ENCODE measurements at places on chromosomes 3 and 15.
A peak's percentile ranks its signal among the peaks of the same experiment; 100 is the strongest.

- no peak for DNase-seq
These were observed 44.8 kb downstream of the TMEM40 start for GRCh38 chr3:12714278-12714677.

DNA sequence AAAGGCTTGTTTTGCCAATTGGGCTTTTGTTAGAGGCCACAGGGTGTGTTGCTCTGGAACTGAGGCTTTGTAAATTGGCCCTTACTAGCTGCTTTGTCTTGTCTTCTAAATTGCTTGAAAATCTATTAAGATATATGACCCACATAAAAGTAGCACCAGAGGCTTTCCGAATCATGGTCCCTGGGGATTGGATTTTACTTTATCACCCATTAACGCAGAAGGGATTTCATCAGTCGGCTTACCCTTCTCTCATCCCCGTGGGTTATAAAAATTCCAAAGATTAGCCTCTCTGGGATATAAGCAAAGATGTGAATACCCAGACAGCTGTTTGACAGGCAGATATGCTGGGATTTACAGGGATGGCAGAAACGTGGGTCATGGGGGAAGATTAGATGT, 98.3 kb upstream of the CHL1 start:
- DNase-seq: no peak

DNA sequence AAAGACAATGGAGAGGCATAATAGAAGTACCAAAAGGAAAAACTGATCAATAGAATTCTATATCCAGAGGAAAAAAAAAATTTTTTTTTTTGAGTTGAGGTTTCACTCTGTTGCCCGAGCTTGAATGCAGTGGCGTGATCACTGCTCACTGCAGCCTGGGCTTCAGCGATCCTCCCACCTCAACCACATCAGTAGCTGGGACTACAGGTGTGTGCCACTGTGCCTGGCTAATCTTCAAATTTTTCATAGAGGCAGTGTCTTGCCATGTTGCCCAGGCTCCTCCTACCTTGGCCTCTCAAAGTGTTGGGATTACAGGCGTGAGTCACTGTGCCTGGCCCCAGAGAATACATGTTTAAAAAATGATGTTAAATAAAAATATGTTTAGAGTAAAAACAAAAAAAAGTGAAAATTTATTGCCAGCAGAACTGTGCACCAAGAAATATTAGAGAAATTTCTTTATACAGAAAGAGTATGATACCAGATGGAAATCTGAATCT, 154.3 kb upstream of the ZBTB20 start:
- DNase-seq: no peak

DNA sequence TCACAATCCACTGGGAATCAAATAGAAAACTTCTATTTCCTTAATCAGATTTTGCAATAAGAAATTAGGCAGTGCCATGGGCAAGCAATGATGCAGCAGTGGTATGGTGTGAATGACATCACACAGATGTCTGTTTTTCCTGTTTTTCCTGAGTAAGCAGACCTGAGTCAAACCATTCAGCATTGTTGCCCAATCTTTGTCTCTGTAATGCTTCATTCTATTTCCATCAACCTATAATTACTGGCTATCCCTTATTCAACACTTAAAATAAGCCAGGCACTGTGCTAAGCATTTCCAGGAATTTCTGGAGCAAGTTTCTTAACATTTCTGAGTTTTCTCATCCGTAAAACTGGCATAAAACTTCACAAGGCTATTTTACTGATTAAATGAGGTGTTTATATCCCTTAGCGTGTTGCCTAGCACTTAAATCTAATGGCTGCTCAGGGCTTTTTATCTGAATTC, 11.3 kb upstream of the OXSR1 start:
- DNase-seq: no peak

DNA sequence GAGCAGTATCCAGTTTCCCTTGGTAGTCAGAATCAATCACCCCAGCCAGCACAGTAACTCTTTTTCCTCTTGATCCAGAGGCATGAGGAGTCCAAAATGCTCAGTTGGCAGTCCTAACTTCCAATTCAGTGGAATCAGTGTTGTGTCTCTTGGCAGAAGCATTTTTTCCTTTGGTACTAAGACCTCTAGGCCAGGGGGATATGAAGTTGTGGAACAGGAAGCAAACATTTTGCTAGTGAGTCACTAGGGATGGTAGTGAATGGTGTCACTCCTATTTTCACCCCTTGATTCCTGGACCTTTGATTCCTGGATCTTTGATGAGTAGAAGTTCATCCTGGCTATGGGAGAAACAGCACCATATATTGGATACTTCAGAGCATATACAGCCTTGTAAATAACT, 70.5 kb upstream of the ALDH1A3 start:
- DNase-seq: no peak

DNA sequence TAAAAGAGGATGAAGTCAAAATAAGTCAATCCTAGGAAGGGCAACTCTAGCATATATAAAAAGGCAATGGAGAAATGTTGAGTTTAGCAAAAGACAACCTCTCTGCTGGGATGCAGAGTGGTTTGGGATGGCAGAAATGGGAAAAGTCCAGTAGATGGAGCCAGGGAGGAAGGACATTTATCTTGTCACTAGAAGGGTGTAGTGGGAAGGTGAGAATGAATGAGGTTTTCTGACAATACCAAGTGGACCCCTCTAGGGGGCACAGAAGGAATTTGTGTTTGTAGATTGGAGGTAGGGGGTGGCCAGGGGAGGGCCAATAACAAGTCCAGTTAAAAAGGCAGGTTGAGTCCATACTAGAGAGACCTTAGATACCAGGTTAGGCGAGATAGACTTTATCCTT, 80.0 kb downstream of the THSD4 start:
- no peak for DNase-seq

GRCh38 chr3:54443561-54444161, 321.3 kb downstream of the CACNA2D3 start:
- no peak for DNase-seq

- DNase-seq: peak; percentile 44
These were observed 19.3 kb upstream of the NRROS start for GRCh38 chr3:196620161-196620604.

DNA sequence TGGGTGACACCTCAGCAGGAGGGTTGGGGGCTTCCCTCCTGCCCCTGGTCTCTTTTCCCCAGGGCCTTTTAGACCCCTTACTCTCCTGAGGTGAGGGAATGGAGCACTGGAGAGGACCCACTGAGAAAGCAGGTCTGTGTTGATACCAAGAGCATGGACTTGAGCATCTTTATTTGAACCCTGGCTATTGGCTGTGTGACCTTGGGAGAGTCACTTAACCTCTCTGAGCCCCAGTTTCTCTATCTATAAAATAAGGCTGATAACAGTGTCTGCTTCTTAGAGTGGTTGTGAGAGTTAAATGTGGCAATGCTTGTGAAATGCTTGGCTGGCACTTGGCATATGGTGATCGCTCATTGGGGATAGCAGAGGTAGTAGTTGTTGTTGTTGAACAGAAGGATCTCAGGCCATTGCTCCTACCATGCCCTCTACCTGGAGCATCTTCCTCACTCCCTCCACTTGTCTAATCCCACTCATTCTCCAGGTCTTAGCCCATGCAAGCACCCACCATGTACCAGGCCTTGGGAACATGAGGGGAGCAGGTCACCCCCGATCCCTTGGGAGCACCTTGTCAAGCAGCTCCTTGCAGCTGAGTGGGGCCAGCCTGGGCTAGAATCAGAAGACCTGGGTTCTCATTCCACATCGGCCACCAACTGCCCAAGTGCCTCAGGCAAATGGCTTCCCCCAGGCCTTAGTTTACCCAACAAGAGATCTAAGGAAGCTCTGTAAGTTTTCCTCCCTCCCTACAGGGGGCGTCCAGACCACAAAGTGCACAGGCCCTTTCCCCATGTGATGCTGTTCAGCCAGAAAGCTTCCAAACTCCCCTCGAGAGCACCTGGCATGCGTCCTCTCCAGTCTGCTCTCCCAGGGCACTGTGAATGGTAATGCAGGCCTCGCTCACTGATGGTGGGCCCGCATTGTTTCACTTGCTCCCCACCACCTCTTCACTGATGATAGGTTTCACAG, 96.7 kb downstream of the LSM3 start:
- DNase-seq: no peak

DNA sequence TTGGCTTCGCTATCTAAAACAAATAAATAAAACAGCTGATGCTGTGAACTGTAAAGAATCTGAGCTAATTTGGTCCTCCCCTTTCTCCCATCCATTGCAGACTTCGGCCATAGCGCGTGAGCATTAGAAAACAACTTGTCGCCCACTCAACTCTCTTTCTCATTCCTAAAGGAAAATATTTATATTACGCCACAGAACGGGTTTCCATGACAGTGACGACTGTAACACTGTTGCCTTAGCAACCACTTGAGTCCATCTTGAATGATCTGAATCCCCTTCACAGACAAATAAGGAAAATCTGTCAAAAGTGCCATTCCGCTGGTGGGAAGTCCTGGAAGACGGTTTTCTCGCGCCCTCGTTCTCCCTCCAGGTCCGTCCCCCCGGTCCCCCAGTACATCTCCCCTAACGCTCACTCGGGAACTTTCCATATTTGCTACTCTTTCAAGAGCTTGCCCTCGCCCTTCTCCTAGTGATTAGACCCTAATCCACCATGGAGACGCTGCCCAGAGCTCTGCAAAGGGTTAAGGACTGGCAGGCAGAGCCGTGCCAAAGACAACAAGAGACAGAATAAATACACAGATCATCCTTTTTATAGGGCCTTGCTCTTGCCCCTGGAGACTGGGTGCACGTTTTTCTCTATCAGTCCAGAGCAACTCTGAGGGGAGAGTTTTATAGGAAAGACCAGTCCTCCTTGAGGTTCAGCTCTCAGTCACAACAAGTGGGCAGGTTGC, 50.5 kb downstream of the CRYGS start:
- no peak for DNase-seq

DNA sequence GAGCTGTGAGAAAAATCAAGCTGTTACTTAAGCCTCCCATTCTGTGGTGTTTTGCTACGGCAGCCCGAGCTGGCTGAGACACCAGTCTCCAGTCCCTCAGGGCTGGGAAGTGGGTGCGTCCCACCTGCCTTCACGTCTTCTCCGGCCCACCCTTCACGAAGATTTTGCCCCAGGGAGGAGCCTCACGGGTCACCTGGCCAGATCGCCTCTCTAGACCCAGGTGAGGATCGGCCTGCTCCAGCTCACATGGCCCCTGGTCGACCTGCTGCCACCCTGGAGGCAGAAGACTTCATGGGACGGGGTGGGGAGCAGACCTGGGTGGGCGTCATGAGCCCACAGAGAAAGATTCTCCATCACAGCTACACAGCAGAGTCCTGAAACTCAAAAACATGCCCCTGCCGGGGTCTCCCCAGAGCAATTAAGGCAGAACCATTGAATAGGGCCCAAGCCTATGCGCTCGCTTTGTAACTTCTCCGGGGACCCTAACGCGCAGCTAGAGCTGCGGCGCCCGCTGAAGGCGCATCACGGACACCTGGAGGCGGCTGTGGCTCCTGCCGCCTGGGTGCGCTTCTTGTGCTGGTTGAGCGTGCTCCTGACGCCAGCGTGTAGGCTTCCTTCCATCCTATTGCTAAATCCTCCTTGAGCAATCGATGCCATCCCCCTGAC, 92.6 kb upstream of the ALDH1A3 start:
- DNase-seq: no peak

GRCh38 chr3:14920536-14920935, 26.8 kb upstream of the NR2C2 start:
- no peak for DNase-seq

- DNase-seq: no peak
These were observed 45.6 kb downstream of the UMPS start for GRCh38 chr3:124775877-124776276.

GRCh38 chr3:195209847-195210265, 61.1 kb downstream of the XXYLT1 start:
- DNase-seq: no peak

GRCh38 chr3:18618723-18619122, 193.6 kb upstream of the SATB1 start:
- DNase-seq: no peak

DNA sequence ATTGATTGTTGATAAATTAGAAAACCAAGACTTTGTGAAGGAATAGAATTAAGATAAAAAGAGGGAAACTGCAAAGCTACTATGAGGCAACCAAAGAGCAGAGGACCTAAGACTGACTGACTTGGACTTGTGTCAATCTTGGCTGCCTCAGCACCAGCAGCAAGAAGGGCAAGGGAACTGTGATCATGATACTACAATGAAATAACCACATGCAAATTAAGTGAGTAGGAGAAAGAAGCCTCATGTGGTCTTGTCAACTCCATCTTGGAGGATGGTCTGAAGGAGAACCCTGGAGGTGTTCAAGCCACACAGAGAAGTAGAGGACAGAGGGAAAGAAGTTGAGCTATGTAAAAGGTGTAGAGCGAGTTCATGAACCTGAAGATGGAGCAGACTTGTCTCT, 47.3 kb upstream of the THRB start:
- DNase-seq: no peak

GRCh38 chr3:44055951-44056350, 185.7 kb upstream of the TOPAZ1 start:
- no peak for DNase-seq

DNA sequence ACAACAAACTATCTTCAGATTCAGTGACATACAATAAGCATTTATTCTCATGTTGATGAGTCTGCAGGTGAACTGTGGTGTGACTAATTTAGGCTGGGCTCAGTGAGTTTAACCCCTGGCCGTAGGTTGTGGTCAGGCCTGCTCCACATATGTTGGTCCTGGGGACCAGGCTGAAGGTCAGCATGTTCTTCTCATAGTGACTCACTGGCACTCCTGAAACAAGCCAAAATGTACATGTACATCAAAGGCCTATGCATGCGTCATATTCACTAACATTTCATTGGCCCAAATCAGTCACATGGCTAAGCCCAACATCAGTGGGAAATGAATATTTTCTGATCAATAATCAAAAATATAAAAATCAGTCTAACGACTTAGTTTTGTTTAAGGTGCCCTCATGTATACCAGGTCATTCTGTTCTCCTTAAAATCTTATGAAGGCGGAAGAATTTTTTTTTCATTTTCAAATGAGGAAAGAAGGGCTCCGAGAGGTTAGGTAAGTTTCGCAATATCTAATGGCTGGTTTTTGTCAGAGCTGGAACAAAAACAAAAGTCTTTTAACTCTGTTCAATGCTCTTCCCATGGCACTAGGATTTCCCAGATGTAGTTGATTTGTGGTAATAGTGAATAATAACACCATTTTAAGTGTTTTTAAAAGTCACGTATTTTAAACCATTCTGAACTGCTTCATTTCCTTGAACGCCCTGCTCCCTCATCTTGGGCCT, 148.5 kb downstream of the MFSD1 start:
- no peak for DNase-seq

GRCh38 chr15:68701886-68702285, 118.8 kb downstream of the ANP32A start:
- no peak for DNase-seq

- DNase-seq: peak; percentile 28
These were observed 22.0 kb downstream of the COL6A6 start for GRCh38 chr3:130539005-130539404.

DNA sequence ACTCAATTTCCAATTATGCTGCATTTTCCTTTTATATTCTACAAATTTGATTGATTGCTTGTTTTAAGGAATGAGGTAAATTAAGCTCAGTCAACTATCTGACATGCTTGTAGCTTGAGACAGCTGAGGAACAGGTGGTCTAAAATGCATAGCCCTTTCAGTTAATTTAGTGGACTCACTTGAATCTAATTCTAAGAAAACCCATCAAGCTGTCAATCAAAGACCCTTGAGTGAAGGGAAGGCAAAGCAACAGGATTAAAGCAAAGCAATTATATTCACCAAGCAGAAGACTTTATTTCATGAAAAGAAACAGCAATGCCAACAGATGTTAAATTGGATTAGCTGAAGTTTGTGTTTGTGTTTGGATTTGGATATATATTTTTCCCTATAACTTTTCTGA, 228.5 kb downstream of the ARPP21 start:
- no peak for DNase-seq

GRCh38 chr15:89187986-89188514, 33.3 kb downstream of the RLBP1 start:
- DNase-seq: no peak
